ENCODE measurements at places on chromosomes 4 and X.
A peak's percentile ranks its signal among the peaks of the same experiment; 100 is the strongest.

DNA sequence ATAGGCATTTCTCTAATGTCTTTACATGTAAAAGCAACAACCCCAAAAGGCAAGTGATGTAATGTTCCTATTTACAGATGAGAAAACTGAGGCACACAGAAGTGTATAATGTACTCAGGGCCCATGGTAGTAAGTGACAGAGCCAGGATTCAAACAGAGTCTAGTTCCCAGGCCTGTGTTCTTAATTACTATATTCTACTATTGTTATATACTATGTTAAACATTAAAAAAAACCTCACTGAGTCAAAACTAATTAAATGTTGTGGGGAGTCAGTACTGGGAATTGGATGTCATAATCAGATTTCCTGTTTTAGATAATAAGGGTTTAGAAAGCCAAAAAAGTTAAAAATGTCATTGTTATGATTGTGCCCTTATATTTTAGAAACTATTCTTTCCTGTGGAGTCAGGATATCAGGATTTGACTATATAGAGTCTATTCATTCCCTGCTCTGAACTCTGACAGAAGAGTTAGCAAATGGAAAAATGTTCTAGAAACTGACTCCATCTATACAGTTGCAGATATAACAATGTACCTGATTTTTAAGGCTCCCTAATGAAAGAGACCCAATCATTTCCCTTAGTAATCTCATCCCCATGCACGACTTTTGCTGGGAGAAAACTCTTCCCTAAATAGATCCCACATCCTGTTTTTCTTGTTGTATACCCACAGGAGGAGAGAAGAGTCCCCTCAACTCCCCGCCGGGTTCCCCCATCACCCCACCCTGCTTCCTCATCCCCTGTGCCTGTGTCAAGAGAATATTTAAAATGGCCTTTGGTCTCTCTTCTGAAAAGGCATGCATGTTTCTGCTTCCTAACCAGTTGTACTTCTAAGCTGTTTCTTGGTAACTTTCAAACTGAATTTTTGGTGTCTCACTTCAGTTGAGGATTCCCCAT lies 69.7 kb downstream of the REELD1 start:
- DNase-seq = no peak

- DNase-seq = no peak
Observed at GRCh38 chr4:30653291-30653690, 66.9 kb upstream of the PCDH7 start.

DNA sequence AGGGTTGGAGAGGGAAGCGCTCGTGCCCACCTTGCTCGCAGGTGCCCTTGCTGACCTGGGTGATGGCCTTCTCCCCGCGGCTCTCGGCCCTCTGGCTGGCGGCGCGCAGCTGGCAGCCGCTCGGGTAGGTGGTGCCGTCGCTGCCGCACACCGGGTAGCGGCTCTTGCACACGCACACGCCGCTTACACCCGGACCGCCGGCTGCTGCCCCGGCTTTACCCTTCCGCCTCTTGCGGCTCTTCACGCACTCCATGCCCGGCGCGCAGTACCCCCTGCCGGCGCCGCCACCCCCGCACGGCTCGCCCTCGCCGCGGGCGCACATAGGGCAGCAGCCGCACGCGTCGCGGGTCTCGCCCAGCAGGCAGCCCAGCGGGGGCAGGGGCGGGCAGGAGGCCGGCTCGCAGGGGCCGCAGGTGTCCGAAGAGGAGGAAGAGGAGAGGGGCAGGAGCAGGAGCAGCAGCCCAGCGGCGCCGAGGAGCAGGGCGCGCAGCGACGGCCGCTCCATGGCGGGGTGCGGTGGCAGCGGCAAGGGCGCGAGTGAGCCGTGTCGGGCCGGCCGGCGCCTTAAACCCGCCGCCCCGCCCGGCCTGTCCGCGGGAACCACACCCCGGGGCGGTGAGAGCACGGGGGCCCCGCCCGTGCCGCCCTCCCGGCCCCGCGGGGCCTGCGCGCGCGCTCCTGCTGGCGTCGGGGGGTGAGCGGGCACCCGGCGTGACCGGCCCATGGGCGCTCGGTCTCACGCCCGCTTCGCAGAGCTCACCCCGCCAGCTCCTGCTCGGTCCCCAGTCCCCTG lies at the start of gene IGFBP7:
Gene IGFBP7 (minus strand): TSS at position 539 of the 793 bp plus-strand sequence. CDS start 34 bp downstream, at position 505.
- DNase-seq = peak; percentile 9

DNA sequence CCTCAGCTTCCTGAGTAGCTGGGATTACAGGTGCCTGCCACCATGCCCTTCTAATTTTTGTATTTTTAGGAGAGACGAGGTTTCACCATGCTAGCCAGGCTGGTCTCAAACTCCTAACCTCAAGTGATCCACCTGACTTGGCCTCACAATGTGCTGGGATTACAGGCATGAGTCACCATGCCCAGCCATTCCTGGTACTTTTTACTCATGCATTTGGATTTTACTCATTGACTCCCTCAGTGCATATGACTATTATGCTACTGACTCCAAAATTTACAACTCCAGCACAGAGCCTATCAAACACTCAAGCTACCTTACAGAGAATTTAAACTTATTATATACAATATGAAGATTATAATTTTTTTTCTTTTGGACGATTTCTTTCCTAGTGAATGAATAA lies 199.9 kb downstream of the CXXC4 start:
- DNase-seq = no peak

DNA sequence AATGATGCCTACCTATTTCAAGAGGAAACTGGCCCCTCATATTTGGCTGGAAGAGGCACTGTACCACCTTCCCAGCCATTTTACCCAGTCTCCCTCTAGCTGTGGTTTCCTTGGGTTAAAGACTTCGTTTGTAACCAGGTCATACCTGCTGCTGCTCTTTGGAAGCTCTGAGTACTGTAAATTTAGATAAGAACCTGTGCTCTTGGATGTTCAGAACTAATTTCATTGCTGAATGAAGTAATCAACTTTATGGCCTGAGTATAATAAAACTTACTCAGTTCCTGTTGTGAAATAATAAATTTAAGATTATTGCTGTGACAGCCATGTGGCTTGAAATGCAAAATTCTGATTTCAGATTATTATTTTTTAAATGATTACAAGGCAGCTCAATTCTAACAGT lies 12.2 kb downstream of the MTTP start:
- DNase-seq = no peak

GRCh38 chr4:123597586-123597985 lies 201.0 kb downstream of the SPRY1 start:
- no peak for DNase-seq

GRCh38 chrX:97639526-97639925 lies 755.8 kb downstream of the RPA4 start:
- DNase-seq = peak; percentile 3

DNA sequence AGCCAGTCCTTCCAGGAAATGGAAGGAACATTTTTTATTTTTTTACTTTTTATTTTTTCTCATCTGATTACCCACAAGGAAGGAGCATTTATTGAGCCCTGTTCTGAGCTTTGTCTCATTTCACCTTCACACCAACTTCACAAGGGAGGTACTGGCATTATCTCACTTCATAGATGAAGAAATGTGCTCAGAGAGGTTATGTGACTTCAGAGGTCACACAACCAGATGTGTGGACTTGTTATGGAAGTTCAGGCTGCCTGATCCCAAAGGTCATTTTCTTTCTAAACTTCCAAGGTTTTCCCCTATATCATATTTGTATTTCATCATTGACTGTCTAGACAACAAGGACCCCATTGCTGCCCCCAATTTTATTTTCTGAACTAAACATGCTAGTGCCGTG lies 160.3 kb downstream of the DCLK2 start:
- no peak for DNase-seq

GRCh38 chrX:19867411-19867732 lies 20.0 kb downstream of the SH3KBP1 start:
- no peak for DNase-seq

DNA sequence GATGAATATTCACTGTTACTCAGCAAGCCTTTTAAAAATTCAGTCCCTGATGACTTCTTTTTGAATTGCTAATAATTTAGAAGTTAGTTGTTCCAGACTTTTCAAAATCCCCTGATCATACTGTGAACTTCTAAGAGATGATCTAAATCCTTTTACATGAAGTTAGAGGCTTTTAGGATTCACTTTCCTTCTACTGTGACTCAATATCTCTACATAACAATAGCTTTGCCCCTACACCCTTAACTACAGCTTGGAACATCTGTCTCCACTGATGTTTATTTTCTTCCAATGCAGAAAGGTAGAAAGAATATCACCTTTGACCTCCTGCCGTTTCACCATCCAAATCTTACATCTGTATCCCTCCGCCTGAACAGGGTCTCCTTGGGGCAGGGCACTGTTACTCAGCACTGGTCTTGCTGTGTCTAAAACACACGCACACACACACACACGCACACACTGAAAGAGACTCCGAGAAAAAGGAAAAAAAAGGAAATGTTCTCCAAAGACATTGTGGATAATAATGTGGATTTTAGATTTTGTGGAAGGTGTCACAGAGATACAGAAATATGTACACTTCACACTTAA lies 111.6 kb upstream of the GPRIN3 start:
- DNase-seq = no peak

GRCh38 chr4:38132107-38132673 lies 172.0 kb downstream of the PTTG2 start:
- no peak for DNase-seq

DNA sequence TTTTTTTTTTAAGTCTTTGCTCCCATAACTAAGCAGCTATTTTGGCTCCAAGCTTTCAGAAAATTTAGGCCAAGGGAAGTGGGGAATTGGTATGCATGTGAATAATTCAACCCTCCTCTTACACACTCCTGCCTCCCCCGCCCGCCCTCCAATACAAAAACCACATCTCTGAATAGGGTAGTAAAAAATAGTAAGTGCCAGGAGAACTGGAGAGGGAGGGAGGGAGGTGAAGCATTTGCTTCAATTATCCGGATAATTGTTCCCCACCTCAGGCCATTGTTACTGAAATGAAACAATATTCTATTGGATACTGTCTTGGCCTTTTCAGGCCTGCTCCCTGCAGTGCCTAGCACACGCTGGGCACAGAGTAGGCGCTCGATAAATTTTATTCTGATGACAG lies 5.5 kb upstream of the GSX2 start:
- no peak for DNase-seq

DNA sequence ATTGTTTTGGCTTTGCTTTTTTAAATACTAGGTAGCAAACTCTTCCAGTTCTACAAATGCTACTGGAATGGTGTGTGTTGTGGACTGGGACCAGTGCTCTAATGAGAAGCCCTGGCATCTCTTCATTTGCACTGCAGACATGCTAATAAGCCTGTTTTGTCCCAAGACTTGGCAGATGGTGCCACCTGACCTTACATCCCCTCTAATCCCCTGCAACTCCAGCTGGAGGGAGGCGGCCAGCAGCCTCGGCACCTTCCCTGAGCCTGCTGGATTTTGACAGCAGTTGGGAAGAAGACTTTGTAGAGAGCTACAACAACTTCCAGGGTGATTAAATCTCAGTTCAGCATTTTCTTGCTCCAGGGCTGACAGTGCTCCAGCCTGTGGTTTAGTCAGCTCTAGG lies 200.0 kb downstream of the DCLK2 start:
- no peak for DNase-seq

DNA sequence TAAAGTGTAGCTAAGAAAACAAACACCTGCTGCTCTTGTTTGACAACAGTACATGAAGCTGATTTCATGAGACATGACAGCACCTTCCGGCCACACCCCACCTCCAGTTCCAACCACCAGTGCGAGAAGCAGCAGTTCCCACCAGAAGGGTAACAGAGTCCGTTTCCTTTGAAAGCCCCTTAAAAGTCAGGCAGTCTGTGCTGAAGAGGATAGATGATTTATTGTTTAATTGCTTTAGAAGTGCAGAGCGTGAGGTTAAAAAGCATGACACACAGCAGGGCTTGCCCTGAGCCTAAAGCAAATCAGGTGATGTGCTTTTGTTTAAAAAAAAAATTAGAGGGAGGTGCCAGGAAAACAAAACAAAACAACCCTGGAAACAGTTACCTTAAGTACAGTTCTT lies 82.6 kb downstream of the HADH start:
- DNase-seq = no peak

- DNase-seq = no peak
Observed at GRCh38 chrX:13069771-13070416, 25.5 kb upstream of the FAM9C start.

DNA sequence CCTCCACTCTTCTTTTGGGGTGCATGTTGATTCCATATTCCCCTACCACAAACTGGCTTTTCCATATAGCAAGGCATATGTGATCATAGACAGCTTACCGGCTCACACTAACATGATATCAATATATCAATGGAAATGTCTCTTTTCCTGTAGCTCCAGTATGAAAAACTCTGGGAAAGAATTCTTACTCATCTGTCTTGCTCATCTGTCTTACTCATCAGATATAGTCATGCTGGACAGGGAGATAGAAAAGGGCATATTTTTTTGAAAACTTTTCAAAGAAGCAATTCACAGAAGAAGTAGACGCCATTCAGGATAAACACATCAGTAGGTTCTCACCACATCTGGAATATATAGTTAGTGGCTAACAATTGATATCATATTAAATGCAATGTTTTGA lies 794.7 kb downstream of the RAB28 start:
- DNase-seq = no peak

DNA sequence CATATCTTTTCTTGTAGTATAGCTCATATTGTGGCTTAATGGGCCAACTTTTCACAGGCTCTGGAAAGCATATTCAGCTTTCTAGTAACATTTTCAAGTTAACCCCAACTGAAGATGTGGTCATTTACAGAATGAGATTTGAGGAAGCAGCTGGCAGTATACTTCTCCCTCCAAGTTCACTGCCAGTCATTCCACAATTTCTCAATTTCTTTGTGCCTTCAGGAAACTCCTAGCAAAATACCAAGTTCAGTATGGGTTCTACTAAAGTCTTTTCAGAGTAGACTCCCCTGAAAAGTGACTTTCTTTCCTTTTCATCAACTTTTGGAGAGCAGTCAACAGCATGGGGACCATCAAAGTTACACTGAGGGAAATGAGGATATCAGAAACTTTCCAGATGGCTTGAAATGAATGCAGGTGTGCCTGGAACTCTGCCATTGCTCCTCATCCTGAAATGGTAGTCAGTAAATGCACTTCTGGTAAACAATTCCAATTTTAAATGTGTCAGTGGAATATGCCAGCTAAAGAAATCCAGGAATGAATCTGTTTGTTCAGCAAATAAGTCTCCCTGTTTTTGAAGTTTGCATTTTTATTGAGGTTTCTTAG lies 81.5 kb upstream of the TEX13D start:
- no peak for DNase-seq

GRCh38 chr4:167136270-167136669 lies 98.0 kb downstream of the SPOCK3 start:
- no peak for DNase-seq

All from neural crest cell (in vitro differentiated cells).